SK-N-SH treated with all-trans-retinoic acid at 6 μM for 48 hours (cell line): ENCODE measurements at places on chromosomes 6 and 20.

DNA sequence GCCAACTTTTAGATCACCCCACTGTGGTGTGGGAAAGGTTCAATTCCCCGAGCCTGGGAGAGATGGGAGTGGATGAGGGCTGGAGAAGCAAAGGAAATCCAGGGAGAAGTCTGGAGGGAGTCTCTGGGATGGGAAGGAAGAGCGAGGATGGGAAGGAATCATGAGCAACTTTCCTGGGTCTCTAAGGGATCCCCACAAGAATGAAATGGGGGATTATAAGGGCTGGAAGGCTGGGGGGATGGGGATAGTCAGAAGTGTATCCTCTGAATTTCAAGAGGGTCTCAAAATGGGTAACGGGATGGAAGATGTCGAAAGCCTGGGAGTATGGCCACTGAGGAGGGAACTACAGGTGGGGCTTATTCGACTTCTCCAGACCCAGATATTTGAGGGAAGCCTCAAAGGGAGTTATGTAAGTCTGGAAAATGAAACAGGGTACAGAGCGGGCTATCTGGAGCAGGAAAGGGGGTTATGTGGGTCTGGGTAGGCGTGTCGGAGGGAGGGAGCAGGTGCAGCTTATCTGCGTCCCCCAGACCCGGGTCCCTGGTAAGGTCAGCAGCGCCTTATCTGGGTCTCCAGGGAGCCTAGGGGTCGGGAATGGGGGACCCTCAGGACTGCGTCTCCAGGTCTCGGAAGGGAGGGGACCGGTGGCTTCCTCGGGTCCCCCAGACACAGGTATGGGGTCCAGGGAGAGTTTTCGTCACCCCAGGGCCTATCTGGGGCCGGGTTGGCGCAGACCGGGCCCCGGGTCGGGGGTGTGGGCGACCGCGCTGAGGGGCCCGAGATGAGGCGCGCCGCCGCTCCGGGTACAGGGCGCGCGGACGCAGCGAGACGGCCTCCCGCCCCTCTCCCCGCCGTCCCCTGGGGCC lies 550 bp downstream of the PLAGL2 start:
- no peak for ATAC-seq

GRCh38 chr6:33289784-33290315 lies 449 bp downstream of the PFDN6 start:
- peak; percentile 31 for ATAC-seq

GRCh38 chr20:45448270-45448669 lies 21.3 kb upstream of the WFDC2 start:
- no peak for ATAC-seq

DNA sequence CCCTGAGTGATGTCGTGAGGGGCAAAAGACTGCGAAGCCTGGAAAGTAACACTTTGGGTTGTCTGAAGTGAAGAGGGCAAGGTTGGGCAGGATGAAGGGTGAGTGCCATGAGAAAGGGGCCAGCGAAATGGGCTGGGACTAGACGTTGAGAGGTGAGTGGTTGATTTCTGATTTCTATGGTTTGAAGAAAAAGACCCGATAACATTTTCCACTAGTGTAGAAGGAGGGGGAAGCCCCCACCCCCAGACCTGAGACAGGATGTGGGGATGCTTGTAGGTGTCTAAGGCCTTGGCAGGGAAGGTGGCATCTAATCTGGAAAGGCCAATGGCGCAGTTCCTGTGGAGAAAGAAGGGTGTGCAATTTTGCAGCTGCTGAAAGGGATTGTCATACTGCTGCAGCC lies 25.3 kb upstream of the KIF3B start:
- ATAC-seq = no peak
